ENCODE measurements at places on chromosomes 12 and 14. TPM values are rescaled to one million over a fixed set of nuclear protein-coding genes. Genes with fewer than 3 reads are reported as not detected.

TAS2R7 gene
- not detected for total RNA-seq

DNA sequence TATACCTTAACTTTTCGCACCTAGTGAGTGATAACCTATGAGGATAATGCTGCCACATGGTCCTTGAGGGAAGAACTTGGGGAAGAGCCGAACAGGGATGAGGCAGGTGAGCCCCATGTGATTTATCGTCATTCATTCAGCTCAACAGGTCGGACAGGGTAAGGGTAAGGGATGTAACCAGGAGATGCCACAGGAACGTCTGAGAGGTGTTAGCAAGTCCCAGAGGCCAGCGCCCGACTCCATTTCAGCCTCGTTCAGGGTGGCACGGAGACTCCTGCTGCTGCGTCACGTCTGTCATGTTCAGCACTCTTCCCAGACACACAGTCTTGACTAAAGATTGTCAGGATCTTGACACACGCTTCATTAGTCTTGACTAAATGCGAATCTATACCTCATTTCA, 23.4 kb upstream of the TIGAR start:
- DNase-seq, result no peak

RERGL gene
- total RNA-seq, result not detected

VWF gene
- total RNA-seq, result not detected

GRCh38 chr14:74913986-74914573, 9.0 kb downstream of the RPS6KL1 start:
- DNase-seq, result peak; percentile 38

KRT73 gene
- total RNA-seq, result 2.1 TPM

DNA sequence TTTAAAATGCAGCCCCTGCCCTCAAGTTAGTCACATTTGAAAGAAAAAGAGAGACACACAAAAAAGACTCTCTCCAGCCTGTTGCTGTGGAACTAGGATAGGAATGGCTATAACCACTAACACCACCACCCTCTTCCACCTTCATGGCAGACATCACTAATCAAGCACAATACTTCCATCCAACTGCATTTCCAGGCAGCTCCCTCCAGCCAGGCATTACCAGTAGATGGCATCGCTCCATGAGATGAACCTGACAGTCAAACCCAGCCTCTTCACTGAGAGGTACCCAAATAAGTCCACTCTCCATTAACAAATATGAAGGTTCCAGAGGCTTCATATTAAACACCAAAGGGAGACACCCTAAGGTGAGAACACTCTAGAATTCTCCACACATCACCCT, 24.4 kb downstream of the SLC8B1 start:
- DNase-seq, result no peak

DNA sequence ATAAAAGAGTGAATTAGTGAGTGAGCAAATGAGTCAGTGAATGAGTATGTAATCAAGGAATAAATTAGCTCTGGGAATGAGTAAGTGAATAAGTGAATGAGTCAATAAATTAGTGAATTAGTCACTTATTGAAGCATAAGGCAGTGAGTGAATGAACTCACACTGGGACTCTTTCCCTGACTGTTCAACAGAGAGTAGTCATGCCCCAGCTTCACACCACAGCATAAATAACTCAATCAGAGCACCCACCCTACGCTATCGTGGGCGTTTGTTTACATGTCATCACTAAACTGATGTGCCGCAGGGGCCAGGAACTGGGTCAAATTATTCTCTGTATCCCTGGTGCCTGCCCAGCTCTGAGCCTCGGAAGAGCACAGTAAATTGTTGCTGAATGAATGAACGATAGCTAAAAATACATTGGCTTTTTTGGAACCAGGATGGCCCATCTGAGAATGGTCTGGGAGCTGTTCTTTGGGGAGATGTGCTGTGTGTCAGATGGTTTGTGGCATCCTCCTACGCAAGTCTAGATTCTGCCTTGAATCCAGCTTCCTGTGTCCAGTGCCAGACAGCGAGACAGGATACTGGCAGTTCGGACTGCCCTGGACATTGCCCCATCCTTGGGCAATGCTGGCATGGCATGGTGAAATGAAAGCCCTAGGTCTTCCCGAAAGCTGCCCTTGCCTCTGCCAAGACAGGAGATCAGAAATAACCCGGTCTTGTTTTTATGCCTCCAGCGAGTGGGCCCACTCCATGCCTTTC, 98.0 kb upstream of the RTL1 start:
- DNase-seq, result no peak

DNA sequence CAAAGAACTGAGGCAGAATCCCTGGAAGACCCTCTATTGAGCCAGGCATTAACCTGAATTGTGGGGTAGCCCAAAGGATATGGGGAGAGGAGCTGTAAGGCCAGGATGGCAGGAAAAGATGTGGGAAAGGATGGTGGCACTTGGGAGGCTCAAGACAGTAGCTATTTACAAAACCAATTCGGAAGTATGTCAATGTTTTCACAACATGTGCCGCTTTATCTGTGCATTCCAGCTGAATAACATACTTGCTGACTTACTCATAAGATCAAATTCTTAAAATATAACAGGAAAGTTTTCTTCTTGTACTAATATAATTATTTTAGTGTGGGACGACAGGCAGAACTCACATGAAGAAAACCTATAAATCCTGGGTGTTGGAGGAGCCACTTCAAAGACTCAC, 10.6 kb downstream of the BBS10 start:
- no peak for DNase-seq

FAIM2 gene
- 0.42 TPM for total RNA-seq

FRS2 gene
- 7.9 TPM for total RNA-seq

GRCh38 chr12:92551853-92552397, 150.9 kb upstream of the PLEKHG7 start:
- DNase-seq, result peak; percentile 83

GRCh38 chr12:65277994-65278575, 398 bp upstream of the MSRB3 start:
- no peak for DNase-seq

BBS10 gene
- total RNA-seq, result 3.3 TPM

ALKBH2 gene
- total RNA-seq, result 32.7 TPM

KCNA5 gene
- total RNA-seq, result not detected

GRCh38 chr12:88472248-88472647, 108.0 kb downstream of the KITLG start:
- no peak for DNase-seq

MYO1A gene
- total RNA-seq, result 1.5 TPM

SMOC1 gene
- total RNA-seq, result not detected

GRCh38 chr14:105224845-105225570, 23.3 kb upstream of the BTBD6 start:
- no peak for DNase-seq

GRCh38 chr12:10669533-10669932, 4.3 kb downstream of the STYK1 start:
- DNase-seq, result no peak

GRCh38 chr12:48917857-48918537, 7.3 kb downstream of the FKBP11 start:
- DNase-seq, result peak; percentile 58

GRCh38 chr12:57193706-57194245, 22.8 kb upstream of the NXPH4 start:
- no peak for DNase-seq

- DNase-seq, result no peak
Observed at GRCh38 chr12:14802247-14802646, 1.0 kb downstream of the WBP11 start.

DNA sequence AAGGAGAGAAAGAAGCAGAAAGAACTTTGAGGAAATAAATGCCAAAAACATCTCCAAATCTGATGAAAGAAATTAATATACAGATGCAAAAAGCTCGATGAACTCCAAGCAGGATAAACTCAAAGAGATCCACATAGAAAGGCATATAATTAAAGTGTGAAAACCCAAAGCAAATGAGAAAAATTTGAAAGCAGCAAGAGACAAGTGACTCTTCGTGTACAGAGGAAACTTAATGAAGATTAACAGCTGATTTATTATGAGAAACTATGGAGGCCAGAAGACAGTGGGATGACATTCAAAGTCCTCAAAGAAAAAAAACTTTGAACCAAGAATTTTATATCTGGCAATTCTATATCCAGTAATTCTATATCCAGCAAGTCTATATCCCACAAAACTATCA, 163.0 kb upstream of the TMCC3 start:
- no peak for DNase-seq

NTF3 gene
- total RNA-seq, result not detected

XPOT gene
- total RNA-seq, result 227 TPM

DNA sequence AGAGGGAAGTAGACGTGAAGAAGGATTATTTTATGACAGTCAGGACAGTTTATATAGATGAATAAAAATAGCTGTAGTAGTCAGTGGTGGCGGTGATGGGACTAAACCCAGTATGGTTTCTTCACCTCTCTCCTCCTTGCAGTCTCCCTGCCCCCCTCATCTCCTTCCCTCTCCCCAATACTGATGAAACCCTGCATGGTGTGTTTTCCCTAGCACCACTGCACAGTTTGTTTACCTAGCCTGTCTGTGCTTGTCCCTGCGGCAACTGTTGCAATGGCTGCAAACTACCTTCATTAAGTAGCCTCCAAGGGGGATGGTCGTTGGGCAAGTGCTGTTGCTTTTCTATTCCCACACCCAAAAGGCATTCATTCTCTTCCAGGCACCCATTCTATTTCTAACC, 14.7 kb downstream of the PCBP2 start:
- DNase-seq, result no peak

DNA sequence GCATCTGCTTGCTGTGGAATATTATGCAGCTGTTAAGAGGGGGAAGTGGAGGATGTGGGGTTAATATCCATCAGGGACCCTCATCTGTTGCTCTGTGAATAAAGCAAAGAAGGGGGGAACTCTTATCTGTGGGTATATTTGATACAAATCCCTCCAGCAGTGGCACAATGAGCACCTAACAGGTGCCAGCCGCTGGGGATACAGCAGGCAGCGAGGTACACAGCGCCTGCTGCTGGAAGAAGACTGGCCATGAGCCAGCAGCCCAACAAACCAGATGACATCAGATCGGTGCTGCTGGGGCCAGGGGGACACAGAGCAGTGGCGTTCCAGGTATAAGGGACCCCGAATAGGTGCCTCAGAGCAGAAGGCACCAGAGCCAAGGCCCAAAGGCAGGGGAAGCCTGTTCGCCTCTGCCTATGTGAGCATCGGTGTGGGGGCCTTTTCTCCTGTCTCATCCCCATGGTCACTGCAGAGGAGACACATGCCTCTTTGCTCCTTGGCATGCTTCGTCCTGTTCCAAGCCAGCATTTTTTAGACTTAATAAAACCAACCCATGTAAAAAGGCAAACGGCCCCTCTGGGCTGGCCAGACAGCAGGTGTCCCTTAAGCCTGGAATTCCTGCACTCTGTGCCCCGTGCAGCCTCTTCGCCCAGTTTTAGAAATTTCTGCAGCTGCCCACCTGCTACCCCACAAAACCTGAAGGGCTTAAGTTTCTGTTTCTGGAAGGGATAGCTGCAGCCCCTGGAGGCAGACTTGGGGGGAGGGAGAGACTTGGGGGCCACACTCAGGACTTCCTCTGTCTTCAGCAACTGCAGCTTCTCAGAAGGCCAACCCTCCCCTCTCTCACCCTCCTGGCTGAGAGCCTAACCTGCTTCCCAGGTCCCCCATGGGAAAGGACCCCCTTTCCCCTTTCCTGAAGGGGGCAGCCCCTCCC, 1.6 kb upstream of the CKB start:
- no peak for DNase-seq

PLD4 gene
- total RNA-seq, result not detected

DNA sequence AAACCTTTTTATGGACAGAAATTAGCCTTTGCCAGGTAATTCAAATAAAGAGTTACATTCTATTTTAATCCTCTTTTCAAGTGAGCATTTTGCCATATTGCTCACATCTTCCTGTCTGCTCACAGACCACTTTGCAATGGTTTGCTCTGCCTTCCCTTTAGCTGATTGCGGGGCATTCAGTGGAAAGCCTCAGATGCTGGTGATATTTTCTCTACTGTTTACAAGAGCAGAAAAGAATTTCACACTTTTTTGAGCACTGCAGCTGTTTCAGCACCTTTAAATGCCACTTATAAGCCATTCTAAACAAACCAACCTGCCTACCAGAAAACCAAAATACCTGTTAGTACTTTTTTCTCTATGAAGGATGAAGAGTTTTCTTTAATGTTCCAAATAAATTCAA, 195.7 kb upstream of the LRIG3 start:
- DNase-seq, result no peak

DNA sequence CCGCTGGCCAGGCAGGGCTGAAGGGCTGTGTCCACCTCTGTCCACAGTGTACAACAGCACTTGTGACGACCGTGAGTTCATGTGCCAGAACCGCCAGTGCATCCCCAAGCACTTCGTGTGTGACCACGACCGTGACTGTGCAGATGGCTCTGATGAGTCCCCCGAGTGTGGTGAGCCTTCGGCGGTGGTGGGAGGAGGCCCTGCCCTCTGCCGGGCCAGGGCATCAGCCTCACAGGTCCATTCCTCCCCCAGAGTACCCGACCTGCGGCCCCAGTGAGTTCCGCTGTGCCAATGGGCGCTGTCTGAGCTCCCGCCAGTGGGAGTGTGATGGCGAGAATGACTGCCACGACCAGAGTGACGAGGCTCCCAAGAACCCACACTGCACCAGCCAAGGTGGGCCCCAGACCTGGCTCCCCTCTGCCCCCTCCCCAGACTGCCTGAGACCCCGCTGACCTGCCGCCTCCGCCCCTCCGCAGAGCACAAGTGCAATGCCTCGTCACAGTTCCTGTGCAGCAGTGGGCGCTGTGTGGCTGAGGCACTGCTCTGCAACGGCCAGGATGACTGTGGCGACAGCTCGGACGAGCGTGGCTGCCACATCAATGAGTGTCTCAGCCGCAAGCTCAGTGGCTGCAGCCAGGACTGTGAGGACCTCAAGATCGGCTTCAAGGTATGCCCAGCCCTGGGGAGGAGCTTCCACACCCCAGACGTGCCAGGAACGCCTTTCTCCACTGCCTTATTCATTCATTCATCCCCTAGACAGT, 20.8 kb upstream of the NXPH4 start:
- no peak for DNase-seq

- DNase-seq, result no peak
Observed at GRCh38 chr14:100879782-100880181, 23.7 kb downstream of the RTL1 start.

GRCh38 chr14:100305324-100306100, 732 bp downstream of the SLC25A29 start:
- peak; percentile 28 for DNase-seq

DNA sequence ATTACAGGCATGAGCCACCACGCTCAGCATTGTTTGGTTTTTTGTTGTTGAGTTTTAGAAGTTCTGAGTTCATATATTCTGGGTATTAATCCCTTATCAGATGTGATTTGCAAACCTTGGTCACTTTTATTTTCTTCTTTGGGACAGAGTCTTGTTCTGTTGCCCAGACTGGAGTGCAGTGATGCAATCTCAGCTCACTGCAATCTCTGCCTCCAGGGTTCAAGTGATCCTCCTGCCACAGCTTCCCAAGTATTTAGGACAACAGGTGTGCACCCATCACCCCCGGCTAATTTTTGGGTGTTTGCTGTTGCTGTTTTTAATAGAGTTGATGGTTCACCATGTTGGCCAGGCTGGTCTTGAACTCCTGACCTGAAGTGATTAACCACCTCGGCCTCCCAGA, 11.8 kb downstream of the USP30 start:
- no peak for DNase-seq

DNA sequence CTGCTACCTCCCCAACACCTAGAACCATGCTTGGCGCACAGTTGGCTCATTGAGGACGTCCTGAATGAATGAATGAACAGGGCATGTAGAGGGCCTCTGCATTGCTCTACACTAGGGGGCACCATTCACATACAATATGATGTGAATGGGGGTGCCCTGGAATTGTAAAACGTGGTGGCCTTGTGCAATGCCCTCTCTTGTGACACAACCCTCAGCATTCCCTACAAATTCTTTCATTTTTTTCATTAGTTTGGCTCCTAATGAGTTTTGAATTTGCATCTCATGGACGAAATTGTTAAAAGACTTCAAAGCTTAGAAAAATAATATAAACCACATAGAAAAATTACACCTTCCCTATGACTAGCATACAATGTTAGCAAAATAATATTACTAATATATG, 2.3 kb upstream of the DIO2 start:
- DNase-seq, result peak; percentile 13

BMP4 gene
- not detected for total RNA-seq
